ENCODE measurements at places on chromosomes 16 and 17. TPM values are rescaled to one million over a fixed set of nuclear protein-coding genes. Genes with fewer than 3 reads are reported as not detected.

Gene CBFA2T3
- total RNA-seq, result 19.0 TPM

Gene SP6
- total RNA-seq, result 8.5 TPM

Gene WFIKKN2
- total RNA-seq, result 0.69 TPM

Gene ORC6
- 0.78 TPM for total RNA-seq

Gene DNAI2
- total RNA-seq, result not detected

Gene TOM1L1
- total RNA-seq, result 33.6 TPM

Gene NME3
- total RNA-seq, result 67.2 TPM

Gene HBA2
- total RNA-seq, result 248 TPM

Gene TMEM204
- 69.2 TPM for total RNA-seq

Gene GLIS2
- 34.1 TPM for total RNA-seq

Gene MTSS2
- total RNA-seq, result 81.3 TPM

Gene CTRB1
- not detected for total RNA-seq

Gene PCTP
- total RNA-seq, result 24.7 TPM

Gene SLFN14
- total RNA-seq, result not detected

Gene C16orf46
- total RNA-seq, result 1.5 TPM

Gene KRTAP9-2
- total RNA-seq, result not detected

Gene OR1A1
- not detected for total RNA-seq
